Left ventricle myocardium inferior (tissue), 1 donor: ENCODE measurements at places on chromosomes 12 and 14. TPM values are rescaled to one million over a fixed set of nuclear protein-coding genes. Genes with fewer than 3 reads are reported as not detected.
A peak's percentile ranks its signal among the peaks of the same experiment; 100 is the strongest.

GRCh38 chr12:29599381-29599780 is 101.9 kb upstream of the OVCH1 start:
- H3K27me3 ChIP-seq: no peaks in the 10 kb centered on the region
- no peak overlapping the region for H3K27ac ChIP-seq
- H3K4me1 ChIP-seq: peaks cover 7% of the 10 kb centered on the region
- peaks cover 48% of the 10 kb centered on the region for H3K36me3 ChIP-seq
- no peak overlapping the region for H3K4me3 ChIP-seq
- no peak for DNase-seq

The MAP3K9 gene
- total RNA-seq: 1.9 TPM

GRCh38 chr12:30823764-30824163 is 69.0 kb upstream of the CAPRIN2 start:
- peaks cover 18% of the 10 kb centered on the region for H3K4me1 ChIP-seq
- H3K27ac ChIP-seq: no peak overlapping the region
- no peak overlapping the region for H3K4me3 ChIP-seq
- no peak for DNase-seq
- H3K36me3 ChIP-seq: no peaks in the 10 kb centered on the region
- H3K27me3 ChIP-seq: peaks cover 9% of the 10 kb centered on the region

GRCh38 chr12:75317784-75318183 is 12.3 kb downstream of the CAPS2 start:
- DNase-seq: no peak
- no peak overlapping the region for H3K4me3 ChIP-seq
- H3K27me3 ChIP-seq: no peaks in the 10 kb centered on the region

DNA sequence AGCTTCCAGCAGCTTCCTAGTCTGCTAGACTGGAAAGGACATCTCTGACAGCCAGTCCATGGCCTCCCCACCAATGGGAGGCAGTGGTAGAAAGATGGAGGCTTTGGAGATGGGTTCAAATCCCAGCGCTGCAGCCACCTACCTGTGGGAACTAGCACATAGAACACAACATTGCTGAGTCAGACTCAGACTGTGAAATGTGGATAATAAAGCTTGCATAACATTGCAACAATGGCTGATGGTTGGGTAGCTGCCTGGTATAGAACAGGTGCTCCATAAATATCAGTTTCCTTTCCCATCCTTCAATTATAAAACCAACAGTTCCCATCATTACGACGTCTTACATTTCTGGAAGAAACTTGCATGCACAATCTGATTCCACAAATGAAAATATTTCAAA is 94.6 kb downstream of the SLC8A3 start:
- H3K4me3 ChIP-seq: no peak overlapping the region
- no peaks in the 10 kb centered on the region for H3K36me3 ChIP-seq
- no peak overlapping the region for H3K27ac ChIP-seq
- DNase-seq: no peak
- peaks cover 90% of the 10 kb centered on the region for H3K27me3 ChIP-seq
- peaks cover 12% of the 10 kb centered on the region for H3K4me1 ChIP-seq

- H3K27ac ChIP-seq: no peak overlapping the region
- H3K36me3 ChIP-seq: no peaks in the 10 kb centered on the region
- no peaks in the 10 kb centered on the region for H3K4me1 ChIP-seq
- no peak for DNase-seq
- H3K27me3 ChIP-seq: no peaks in the 10 kb centered on the region
Observed at GRCh38 chr14:49918706-49919105, 25.8 kb downstream of the ARF6 start.

The KCNC2 gene
- not detected for total RNA-seq

DNA sequence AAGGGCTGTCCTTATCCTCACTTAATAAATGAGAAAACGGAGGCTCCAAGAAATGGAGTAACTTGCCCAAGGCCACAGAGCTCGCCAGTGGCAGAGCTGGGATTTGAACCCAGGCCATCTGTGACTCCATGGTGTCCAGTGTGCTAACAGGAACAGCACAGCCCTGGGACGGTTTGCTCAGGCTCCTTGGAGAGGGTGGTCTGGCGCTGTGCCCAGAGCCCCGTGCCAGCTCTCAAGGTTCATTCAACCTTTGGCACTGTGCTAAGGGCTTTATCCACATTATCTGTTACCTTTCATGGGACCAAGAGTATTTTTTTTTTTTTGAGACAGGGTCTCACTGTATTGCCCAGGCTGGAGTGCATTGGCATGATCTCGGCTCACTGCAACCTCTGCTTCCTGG is 8.1 kb downstream of the DAO start:
- H3K4me3 ChIP-seq: no peak overlapping the region
- no peak for DNase-seq

- H3K27ac ChIP-seq: no peak overlapping the region
- no peaks in the 10 kb centered on the region for H3K27me3 ChIP-seq
- peaks cover 99% of the 10 kb centered on the region for H3K36me3 ChIP-seq
- H3K4me3 ChIP-seq: no peak overlapping the region
Observed at GRCh38 chr12:69595689-69596088, 10.4 kb downstream of the CCT2 start.

GRCh38 chr14:77088219-77088618 is 9.8 kb upstream of the CIPC start:
- no peak overlapping the region for H3K27ac ChIP-seq
- H3K27me3 ChIP-seq: no peaks in the 10 kb centered on the region
- H3K36me3 ChIP-seq: no peaks in the 10 kb centered on the region
- H3K4me1 ChIP-seq: peaks cover 8% of the 10 kb centered on the region

DNA sequence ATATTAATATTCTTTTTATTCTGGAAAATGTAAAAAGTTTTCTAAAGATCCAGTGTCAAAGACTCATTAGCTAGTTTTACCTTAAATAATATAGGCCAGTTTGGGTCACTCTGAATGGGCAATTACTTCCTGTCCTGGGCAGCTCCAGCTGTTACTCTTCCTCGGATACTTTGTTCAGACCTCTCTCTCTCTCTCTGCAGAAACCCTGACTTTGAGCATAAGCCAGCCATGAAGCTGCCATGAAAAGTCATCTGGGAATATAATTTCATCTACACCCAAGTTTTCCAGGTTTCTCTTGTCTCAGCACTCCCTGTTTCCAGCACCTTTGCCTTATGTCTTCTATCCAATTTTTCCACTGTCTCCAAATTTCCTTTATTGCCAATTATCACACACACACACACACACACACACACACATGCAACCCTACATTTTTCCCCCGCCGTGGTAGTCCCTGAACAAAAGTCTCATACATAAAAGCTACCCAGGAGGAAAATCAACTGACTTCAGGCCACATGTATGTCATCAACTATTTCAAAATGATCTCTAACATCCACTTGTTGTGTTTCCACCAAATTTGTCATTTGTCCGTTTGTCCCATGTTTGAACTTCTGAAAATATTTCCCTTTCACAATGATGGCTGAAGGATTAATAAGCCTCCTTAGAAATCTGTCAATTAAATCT is 318.1 kb downstream of the SSPN start:
- peaks cover 8% of the 10 kb centered on the region for H3K4me1 ChIP-seq
- H3K36me3 ChIP-seq: no peaks in the 10 kb centered on the region
- H3K27me3 ChIP-seq: no peaks in the 10 kb centered on the region
- DNase-seq: no peak
- no peak overlapping the region for H3K4me3 ChIP-seq

DNA sequence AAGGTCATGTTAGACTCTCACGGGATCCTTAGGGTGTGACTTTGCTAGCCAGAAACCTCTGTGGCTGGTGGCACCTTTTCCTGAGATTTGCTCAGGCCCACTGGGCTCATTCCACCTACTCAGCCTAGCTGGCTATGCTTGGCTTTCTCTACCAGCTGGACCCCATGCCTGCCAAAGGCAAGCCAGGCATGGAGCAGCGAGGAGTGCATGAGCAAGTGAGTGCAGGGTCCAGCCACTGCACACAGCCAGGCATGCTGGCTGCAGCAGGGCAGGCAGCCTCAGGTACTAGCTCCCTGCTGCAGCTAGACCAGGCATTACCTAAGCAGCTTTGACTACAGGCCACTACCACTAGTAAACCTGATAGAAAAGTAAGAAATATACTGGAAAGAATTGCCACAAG is 29.7 kb upstream of the PAPLN start:
- peaks cover 69% of the 10 kb centered on the region for H3K36me3 ChIP-seq
- no peaks in the 10 kb centered on the region for H3K4me1 ChIP-seq
- no peak overlapping the region for H3K4me3 ChIP-seq
- H3K27me3 ChIP-seq: no peaks in the 10 kb centered on the region
- no peak for DNase-seq

GRCh38 chr12:89160716-89161123 is 191.6 kb downstream of the DUSP6 start:
- no peaks in the 10 kb centered on the region for H3K36me3 ChIP-seq
- H3K27ac ChIP-seq: peak overlapping the region; percentile 80
- no peak overlapping the region for H3K4me3 ChIP-seq
- H3K4me1 ChIP-seq: peaks cover 60% of the 10 kb centered on the region
- H3K27me3 ChIP-seq: no peaks in the 10 kb centered on the region
- peak; percentile 67 for DNase-seq

The RIPK3 gene
- total RNA-seq: 3.6 TPM

DNA sequence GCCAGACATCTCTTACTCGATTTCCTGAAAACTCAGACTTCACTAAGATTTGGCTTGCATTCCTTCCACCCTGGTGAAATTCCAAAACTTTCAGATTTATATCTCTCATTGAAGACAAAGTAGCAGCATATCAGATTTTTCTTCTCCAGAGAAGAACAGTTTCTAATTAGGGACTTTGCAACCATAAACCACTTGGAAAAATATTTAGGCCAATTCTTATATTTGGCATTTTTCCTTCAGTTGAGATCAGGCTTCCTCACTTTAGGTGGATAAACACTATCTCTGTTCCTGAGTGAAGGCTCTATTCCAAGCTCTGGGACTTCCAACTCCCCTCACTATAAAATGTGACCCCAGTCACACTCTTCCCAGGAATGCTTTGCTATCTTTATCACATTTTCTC is 1434.3 kb upstream of the FLRT2 start:
- H3K36me3 ChIP-seq: no peaks in the 10 kb centered on the region
- H3K4me3 ChIP-seq: no peak overlapping the region
- H3K27ac ChIP-seq: no peak overlapping the region
- no peaks in the 10 kb centered on the region for H3K27me3 ChIP-seq

- no peaks in the 10 kb centered on the region for H3K4me1 ChIP-seq
- H3K36me3 ChIP-seq: peaks cover 85% of the 10 kb centered on the region
- no peak overlapping the region for H3K27ac ChIP-seq
- H3K27me3 ChIP-seq: no peaks in the 10 kb centered on the region
Observed at GRCh38 chr12:130796985-130797686, 41.9 kb downstream of the STX2 start.

- H3K4me1 ChIP-seq: peaks cover 21% of the 10 kb centered on the region
- H3K27me3 ChIP-seq: no peaks in the 10 kb centered on the region
- no peaks in the 10 kb centered on the region for H3K36me3 ChIP-seq
Observed at GRCh38 chr12:67697967-67698366, 49.4 kb downstream of the DYRK2 start.

DNA sequence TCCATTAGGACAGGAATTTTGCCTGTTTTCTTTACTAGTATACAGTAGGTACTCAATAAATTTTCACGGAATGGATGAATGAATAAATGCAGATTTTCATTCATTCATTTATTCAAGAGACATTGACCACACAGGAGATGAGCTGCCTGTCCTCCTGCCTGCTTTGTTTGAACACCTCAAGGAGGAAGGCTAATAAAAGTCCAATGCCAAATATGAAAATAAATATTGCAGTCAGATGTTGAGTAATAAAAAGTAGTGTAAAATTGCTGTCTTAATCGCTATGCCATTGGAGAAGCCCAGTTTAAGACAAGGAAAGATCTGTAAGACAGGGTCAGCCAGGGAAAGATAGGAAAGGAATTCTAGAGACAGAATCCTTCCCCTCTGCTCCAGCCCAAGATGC is 47.4 kb downstream of the DYRK2 start:
- H3K27me3 ChIP-seq: no peaks in the 10 kb centered on the region
- no peak overlapping the region for H3K27ac ChIP-seq
- no peaks in the 10 kb centered on the region for H3K36me3 ChIP-seq
- no peak for DNase-seq
- no peak overlapping the region for H3K4me3 ChIP-seq
- H3K4me1 ChIP-seq: peaks cover 21% of the 10 kb centered on the region

DNA sequence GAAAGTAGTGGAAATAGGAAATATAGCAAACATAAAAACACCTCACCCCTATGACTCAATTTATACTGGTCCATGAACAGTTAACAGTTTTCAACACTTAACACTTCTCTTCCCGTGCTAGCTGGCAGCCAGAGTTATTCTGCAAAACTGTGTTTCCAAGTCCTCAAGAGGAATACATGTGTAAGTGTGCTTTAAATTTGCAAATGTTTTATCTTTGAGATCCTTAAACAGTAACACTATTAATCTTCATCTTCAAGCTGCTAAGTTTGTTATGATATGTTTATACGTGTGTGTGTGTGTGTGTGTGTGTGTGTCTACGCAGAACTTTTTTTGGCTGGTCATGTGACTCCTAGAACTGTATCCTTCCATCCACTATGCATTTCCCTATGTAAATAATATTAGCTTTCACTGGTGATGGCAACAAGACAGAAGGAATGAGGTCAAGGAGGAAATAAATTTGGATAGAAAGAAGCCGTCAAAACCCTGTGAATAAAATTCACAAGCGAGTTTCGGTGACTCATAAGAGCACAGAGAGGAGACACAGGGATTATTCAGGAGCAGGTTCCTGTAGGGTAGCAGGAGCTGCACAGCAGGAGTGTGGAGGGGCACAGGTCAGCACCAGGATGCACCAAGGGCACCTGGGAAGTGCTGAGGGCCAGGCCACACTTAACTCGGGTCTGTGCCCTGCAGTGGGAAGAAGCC is 105.9 kb upstream of the ETV6 start:
- H3K27ac ChIP-seq: no peak overlapping the region
- no peaks in the 10 kb centered on the region for H3K36me3 ChIP-seq
- no peak for DNase-seq
- H3K27me3 ChIP-seq: no peaks in the 10 kb centered on the region
- peaks cover 11% of the 10 kb centered on the region for H3K4me1 ChIP-seq
- no peak overlapping the region for H3K4me3 ChIP-seq

DNA sequence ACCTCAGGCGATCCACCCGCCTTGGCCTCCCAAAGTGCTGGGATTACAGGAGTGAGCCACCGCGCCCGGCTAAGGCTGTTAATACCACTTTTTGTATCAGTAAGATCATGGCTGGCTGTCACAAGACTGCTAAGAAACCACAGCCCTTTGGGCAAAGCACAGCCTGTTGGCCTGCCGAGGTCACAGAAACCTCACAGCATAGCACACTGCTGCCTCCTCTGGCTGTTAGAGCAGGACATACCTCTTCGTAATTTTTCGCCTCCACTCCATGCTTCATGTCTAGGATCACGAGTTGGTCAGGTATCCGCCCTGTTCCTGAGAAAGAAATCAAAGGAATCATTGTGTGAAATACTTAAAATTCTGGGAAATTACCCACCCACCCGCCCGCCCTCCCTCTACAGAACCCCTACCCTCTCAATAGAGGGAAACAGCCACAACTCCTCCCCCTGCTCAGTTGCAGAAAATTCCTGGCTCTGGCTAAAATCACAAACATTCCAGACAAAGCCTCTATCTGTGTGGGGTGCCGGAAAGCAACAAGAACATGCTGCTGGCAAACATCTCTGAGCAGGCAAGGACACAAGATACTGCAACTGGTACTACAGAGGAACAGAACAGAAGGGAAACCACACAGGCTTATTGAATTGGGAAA is 20.7 kb upstream of the NEK9 start:
- peak; percentile 54 for DNase-seq
- H3K4me3 ChIP-seq: no peak overlapping the region
- peak overlapping the region; percentile 87 for H3K27ac ChIP-seq
- no peaks in the 10 kb centered on the region for H3K27me3 ChIP-seq
- peaks cover 81% of the 10 kb centered on the region for H3K4me1 ChIP-seq

GRCh38 chr12:89733579-89734201 is 25.1 kb upstream of the ATP2B1 start:
- H3K27me3 ChIP-seq: no peaks in the 10 kb centered on the region
- no peak overlapping the region for H3K27ac ChIP-seq
- no peaks in the 10 kb centered on the region for H3K4me1 ChIP-seq
- H3K36me3 ChIP-seq: no peaks in the 10 kb centered on the region
- no peak overlapping the region for H3K4me3 ChIP-seq
